ENCODE measurements at places on chromosomes 4 and X. TPM values are rescaled to one million over a fixed set of nuclear protein-coding genes. Genes with fewer than 3 reads are reported as not detected.

The NAP1L5 gene
- total RNA-seq = 5.2 TPM

DNA sequence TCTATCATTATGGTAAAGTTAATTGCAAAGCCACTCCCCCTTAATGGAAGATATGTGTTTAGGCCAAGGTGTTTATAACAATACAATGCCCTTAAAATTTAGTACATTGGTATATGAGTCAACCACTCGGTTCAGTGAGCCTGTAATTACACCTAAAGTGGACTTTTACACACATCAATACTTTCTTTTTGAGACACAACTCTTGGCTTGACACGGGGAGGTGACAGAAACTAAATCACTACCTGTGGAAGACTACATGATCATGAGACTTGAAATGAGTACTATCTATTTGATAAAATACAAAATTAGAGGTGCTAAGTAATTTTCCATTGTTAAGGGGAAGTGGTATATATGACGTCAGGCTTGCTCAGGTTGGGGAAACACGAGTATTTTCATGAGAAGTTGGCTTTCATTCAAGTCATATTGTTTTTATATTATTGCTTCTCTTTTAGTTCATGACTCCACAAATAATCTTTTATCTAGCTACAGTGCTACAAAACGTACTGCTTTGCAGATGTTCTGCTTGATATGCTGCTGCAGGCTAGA is 918.3 kb downstream of the ARAP2 start:
- DNase-seq = no peak

GRCh38 chrX:96924581-96924980 is 40.9 kb downstream of the RPA4 start:
- no peak for DNase-seq

DNA sequence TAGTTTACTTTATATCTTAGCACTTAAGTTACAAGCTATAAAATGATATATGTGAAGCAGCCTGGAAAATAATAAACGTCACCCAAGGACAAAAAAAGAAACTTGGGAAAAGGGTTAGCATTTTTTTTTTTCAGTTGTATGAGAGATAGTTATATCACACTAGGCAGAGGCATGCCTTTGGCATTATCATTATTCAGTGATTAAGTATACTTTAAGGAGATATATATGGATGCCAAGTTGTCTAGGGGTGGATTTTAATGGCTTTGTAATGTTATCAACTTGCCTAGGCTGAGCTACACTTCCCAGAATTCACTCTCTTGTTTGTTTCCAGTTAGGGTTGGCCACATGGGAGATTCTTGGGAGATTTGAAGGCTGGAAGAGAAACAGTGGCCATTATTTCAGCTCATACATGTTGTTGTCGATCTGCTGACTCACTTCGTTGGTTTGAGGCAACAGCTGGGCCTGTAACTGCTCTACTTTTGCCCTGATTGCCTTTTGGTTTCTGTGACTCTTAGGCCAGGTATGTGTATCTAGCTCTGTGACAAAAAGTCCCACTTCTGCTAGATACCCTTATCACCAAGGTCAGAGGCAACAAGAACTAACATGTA is 11.5 kb upstream of the SRPX start:
- DNase-seq = no peak

The WAS gene
- total RNA-seq = 85.9 TPM

DNA sequence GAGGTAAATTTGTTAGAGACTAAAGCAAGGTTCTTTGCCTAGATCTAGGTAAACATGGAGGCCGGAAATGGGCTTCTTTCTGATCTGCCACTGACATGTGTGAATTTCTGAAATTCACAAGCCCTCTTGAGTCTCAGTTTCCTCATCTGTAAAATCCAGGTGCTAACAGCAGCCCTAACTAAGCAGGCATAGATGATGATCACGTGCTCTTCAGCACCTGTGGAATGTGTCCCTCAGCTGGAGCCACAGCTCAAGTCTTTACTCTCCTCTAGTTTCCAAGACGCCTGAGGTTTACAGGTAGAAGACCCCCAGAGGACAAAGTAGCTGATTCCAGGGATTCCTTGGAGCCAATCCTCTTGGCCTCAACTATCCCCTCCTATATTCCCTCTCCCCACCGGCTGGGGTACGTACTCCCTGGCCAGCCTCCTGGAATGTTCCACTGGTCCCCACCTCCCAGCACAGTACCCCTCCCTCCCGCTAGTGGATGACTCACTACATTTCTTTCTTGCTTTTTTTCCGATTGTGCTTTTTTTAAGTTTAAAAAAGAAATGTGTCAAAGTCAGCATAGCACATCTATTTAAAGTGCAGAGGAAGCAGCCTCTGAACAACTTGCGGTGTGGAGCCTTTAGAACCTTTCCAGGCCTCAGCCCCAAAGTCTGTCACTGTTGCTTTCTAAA is 98.4 kb downstream of the PHKA2 start:
- peak; percentile 18 for DNase-seq

GRCh38 chr4:145423017-145423708 is 58.5 kb upstream of the SMAD1 start:
- DNase-seq = no peak

- peak; percentile 21 for DNase-seq
Observed at GRCh38 chrX:40244980-40245379, 147.2 kb upstream of the BCOR start.

The HPGDS gene
- total RNA-seq = not detected

DNA sequence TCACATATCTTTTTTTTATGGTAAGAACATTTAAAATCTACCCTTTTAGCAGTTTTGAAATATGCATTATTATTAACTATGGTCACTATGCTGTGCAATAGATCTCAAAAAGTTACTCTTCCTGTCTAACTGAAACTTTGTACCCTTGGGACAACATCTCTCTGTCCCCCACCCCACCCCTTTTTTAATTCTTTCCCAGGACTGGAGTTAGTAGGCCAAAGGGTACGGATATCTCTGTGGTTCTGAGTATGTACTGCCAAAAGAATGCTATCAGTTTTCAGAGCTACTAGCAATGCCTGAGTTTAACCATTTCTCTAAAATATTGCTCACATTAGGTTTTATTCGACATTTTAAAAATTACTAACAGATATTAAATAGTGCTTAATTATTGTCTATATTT is 4.7 kb upstream of the FAM241A start:
- DNase-seq = no peak

The SUPT20HL1 gene
- total RNA-seq = 0.07 TPM

DNA sequence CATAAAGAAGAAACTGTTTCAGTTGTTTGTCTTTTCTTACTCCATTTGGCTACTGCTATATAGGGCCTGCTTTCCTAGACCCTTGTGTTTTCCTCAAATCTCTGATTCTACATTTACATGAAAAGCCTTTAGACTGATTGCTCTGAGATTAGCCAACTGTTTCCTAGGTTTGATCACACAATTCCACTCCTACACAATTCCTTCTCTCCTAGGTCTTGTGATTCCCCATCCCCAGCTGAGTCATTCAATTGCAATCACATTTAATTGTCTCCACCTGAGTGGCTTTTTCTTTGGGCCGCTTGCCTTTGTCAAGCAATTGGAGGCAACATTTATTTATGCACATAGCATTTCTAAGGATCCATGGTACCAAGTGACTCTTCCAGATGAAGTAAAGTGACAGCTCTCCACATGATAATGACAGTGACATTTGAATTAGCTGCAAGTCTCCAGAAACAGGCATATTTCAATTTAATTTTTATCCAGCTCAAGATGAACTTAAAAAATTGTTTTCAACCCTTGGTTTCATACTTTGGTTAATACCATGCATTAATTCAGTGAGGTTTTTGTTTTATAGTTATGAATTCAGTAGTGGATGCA is 35.8 kb downstream of the ATXN3L start:
- no peak for DNase-seq

DNA sequence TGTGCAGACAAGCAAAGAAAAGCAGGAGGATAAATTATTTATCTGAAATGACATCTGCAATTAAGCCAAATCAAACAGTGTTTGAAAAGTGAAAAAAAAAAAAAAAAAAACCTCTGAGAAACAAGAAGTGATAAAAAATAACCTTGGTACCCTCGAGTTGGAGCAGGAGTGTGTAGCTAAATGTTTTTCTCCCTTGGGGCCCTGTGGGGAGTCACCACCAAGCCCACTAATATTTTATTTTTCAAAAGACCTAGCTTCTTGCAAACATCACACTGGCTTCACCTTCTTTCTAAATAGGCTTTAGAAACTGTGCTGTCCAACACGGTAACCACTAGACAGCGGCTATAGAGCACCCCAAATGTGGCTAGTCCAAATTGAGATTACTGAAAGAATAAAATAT is 47.7 kb downstream of the SNX25 start:
- no peak for DNase-seq

- DNase-seq = no peak
Observed at GRCh38 chr4:102478186-102478585, 23.0 kb upstream of the NFKB1 start.

DNA sequence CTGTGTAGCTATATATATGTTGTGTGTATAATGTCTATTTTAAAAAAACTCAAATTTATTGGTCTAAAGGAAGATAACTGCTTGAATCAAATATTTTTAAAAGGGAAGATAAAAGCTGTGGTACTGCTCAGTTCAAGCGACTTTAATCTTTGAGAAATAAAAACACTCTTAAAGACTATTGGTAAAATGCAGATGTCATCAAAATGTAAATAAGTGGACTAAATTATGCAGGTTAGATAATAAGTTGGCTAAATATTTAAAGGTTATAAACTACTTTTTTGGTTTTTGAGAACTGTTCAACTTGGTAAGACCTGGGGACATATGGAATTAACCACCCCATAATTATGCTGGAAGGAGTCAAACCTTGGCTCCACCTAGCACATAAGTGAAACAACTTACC is 144.7 kb upstream of the ITM2A start:
- DNase-seq = no peak

The REELD1 gene
- 0.09 TPM for total RNA-seq

The TRIM75 gene
- not detected for total RNA-seq

The ADH1C gene
- total RNA-seq = not detected

The TEX13B gene
- not detected for total RNA-seq

GRCh38 chrX:40150503-40150902 is 52.7 kb upstream of the BCOR start:
- DNase-seq = no peak

DNA sequence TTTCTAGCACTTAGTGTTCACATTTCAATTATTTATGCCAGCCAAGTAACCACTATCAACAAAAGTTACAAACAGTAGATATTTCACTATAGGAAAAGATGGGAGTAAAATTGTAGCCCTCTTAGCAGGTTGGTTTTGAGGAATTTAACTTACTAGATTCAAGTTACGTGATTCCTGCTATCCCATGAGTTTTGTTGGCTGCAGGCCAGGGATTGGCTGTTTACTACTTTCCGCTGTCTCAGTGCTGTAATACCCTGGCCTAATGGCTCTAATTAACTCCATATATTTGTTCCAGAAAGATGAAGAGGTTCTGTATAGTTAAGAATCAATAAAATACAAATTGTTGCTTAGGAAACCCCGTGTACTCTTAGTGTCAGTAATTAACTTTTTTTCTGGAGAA is 55.5 kb upstream of the MAGED1 start:
- DNase-seq = no peak

DNA sequence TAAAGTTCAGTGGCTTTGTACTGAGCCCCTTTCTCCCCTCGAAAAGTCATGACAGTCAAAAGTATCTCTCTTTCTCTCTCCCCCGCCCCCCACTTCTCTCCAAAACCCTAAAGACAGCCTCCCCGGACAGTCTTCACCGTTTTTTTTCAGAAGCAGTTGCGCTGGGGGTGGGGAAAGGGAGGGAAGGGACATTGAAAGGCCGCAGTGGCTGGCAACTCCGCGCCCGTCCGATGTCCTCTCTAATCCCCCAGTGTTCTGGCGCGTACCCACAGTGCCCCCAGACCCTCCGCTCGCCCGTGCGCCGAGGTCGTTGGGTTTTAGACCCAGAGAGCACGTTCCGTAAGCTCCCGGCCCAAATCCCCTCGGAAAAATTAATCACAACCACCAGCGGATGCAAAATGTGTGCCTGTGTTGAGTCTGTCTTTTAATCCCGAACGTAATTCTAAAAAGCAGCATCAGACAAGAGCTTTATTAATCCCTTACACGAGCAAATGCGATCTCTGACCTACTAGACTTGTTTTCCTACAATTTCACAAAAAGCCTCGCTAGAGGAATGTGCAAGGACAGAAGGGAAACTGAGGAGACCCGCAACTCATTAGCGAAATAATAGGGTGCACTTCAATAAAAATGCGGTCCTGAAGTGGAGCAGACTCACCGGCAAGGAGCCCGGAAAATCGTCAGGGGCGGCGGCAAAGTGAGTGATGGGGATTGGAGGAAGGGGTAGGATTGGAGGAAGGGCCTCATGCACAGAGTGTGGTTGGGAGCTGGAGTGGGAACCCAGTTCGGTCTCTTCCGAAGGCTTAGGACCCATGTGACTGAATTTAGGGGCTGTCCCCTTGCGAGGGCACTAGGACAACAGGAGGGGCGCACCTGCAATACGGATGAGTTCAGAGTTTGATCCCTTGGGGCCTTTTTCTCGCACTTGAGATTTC is 12.2 kb upstream of the PRDM8 start:
- no peak for DNase-seq

The ERCC6L gene
- 11.3 TPM for total RNA-seq

GRCh38 chrX:150465881-150466775 is 102.3 kb upstream of the MTM1 start:
- DNase-seq = no peak

The GATA1 gene
- not detected for total RNA-seq

DNA sequence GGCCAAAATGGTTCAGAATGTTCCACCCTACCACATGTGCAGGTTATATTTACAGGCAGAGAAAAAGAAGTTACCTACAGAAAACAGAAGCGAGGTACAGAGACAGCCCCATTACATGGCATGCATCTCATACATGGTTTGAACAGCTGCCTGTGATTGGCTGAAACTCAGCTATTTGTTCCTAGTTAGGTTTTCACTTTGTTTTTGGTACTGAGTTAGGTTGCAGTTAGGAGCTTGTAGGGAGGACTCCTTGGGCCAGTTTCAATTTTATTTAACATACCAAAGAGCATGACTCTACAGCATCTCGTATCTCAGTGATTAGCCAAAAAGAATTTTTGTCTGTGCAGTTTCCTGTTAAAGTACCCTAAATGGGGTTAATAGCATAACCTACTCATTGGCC is 392.0 kb downstream of the MAPK10 start:
- DNase-seq = no peak

Data from activated CD4-positive, alpha-beta T cell treated with anti-CD3 and anti-CD28 coated beads for 36 hours (primary cell).